Epithelial cell of esophagus (primary cell): ENCODE measurements at places on chromosomes 5 and 9.
A peak's percentile ranks its signal among the peaks of the same experiment; 100 is the strongest.

GRCh38 chr9:133920471-133920870 lies 71.7 kb downstream of the VAV2 start:
- no peak for DNase-seq

- DNase-seq, result no peak
Observed at GRCh38 chr9:93112116-93112863, 16.3 kb downstream of the CARD19 start.

DNA sequence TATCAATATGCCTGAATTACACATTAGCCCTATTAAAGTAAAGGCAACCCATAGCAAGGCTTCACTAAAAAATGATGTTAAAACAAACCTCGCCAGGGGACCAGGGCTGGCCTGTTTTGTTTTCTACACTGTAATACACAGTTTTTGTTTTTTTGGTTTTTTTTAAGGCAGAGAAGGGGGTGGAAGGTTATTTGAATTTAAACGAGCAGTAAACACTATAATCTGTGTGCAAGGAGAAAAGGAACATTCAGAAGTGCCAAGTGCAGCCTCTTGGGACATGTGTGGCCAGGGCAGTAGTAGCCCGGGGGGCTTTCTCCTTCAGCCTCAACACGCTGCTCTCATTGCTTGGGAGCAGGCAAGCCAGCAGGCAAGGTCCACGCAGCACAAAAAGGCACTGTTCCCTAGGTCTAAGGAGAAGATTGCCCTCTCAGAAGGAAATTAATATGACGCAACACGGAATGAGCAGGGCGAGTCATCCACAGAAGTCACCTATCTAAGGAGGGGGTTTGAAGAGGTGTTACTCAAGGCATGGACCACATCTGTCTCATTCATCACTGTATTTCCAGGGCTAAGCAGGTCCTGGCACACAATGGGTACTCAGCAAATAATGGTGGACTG lies 16.2 kb downstream of the SIL1 start:
- peak; percentile 82 for DNase-seq

DNA sequence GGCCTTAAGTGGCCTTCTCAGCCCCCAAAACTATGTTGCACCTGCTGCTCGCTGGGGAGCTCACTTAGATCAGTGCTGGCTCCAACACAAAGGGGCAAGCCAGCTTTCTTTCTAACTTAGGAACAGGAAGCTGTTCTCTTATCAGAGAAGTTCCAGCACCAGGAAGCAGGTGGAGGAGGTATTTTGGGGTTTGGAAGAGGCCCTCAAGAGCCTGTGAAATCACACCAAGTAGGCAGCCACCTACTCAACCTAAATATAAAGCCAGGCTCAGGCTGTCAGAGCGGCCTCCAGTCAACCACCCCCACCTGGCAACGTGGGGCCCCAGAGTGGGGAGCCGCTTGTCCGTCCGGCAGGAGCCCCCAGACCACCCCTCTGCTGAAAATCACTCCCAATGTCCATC lies 152.8 kb downstream of the OLFM1 start:
- no peak for DNase-seq

DNA sequence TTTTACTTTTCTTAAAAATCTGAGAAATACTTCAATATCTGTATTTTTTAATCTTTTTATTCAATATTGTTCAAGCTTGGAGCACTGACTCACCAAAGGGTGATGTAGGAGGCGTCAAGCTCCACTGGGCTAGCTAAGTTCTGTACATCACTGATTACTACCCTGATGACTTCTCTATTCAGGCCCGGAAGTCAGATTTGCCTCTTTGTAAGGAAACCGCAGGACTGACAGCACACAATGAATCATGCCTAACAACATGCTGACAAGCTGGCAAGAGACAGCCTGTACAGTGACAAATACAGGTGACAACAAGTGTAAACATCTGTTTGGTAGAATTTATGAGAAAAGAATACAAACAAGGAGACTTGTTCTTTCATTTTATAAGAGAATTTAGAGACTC lies 627.9 kb upstream of the RORB start:
- DNase-seq, result peak; percentile 98

DNA sequence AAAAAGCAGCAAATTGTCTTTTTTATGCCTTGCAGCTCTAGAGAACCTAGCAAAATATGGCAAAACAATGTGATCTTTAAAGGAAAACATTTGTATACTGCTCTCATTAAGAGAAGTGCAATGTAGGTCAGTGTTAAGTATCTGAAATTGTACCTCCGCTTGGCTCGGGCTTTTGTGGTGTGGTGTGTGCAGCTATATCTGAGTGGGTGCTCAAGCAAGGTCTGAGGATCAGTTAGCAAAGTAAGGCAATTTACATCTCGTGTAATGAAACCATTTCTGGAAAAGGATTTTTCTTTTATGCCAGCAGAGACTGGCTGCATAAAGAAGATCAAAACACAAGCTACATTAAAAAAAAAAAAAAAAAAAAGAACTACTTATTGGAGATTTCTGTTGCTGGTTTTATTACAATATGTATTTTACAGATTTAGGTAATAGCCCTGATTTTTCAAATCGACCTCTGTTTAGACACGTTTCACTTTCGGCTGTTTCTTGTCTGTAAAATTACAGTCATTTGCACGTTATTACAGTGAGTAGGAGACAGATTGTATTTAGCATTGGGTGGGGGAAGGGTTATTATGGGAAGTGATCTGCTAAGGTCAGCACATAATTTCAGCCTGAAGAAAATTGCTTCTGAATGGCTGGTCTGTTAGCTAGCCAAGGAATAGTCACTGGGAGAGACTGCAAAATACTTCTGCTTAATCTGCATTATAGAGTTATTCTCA lies 7.9 kb upstream of the ZNF608 start:
- no peak for DNase-seq

DNA sequence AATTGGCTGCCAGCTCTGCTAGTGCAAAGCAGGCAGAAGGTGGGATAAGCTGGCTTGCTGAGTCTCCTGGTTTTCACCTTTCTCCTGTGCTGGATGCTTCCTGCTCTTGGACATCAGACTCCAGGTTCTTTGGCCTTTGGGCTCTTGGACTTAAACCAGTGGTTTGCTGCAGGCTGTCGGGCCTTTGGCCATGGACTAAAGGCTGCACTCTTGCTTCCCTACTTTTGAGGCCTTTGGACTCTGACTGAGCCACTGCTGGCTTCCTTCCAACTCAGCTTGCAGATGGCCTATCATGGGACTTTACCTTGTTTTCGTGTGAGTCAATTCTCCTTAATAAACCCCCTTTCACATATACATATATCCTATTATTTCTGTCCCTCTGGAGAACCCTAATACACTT lies 1293.9 kb upstream of the CDH6 start:
- no peak for DNase-seq

- DNase-seq, result peak; percentile 17
Observed at GRCh38 chr9:117021906-117022305, 334.8 kb downstream of the TRIM32 start.

- peak; percentile 69 for DNase-seq
Observed at GRCh38 chr5:133895979-133896845, 72.2 kb downstream of the C5orf15 start.

- DNase-seq, result peak; percentile 43
Observed at GRCh38 chr5:96141749-96142148, 180.1 kb upstream of the ELL2 start.

- no peak for DNase-seq
Observed at GRCh38 chr5:28914297-28914696, 1875.9 kb upstream of the CDH9 start.

- DNase-seq, result peak; percentile 85
Observed at GRCh38 chr5:87113861-87114260, 153.8 kb upstream of the RASA1 start.

- DNase-seq, result no peak
Observed at GRCh38 chr5:89537800-89538199, 654.8 kb upstream of the MEF2C start.

- peak; percentile 67 for DNase-seq
Observed at GRCh38 chr5:130605234-130605633, 559.8 kb downstream of the HINT1 start.

DNA sequence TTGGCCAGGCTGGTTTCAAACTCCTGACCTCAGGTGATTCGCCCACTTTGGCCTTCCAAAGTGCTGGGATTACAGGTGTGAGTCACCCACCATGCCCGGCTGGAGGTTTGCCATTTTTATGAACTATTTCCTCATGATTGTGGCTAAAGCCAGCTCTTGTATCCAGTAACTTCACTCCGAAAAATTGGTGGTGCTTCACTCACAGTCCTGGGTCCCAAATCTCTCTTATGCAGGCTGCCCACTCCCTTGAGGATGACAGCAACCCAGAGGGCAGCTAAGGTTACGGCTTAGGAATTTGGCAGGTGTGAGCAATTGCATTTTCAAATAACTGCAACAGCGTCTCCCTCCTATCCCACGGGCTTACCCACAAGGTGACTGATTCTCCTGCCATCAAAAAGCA lies 23.4 kb upstream of the FUBP3 start:
- peak; percentile 75 for DNase-seq

DNA sequence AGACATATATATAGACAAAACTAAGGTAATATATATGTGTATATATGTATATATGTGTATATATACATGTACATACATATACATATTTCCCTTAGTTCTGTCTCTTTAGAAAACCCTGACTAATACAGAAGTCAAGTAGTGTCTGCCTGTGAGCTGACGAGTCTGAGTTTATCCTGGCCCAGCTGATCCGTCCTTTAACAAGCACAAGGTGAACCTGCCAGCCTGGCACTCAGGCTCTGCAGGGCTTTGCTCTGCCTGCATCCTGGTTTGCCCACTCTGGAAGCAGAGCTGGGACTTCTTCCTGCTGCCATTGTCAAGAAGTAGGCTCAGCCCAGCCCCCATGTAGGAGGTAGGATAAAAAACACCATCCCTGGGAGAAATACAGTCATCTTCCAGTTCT lies 388.0 kb downstream of the ICE1 start:
- DNase-seq, result no peak

- peak; percentile 23 for DNase-seq
Observed at GRCh38 chr5:72860499-72860898, 44.0 kb downstream of the TNPO1 start.

- peak; percentile 17 for DNase-seq
Observed at GRCh38 chr9:119368681-119369581, at the start of gene BRINP1. Gene BRINP1, minus strand, starts transcription at chr9:119369435. Its CDS starts 56,080 bp downstream, at chr9:119313355.

GRCh38 chr5:77936365-77936693 lies 160.2 kb upstream of the TBCA start:
- no peak for DNase-seq

GRCh38 chr5:74290634-74291241 lies 349.8 kb downstream of the ENC1 start:
- DNase-seq, result no peak

- no peak for DNase-seq
Observed at GRCh38 chr9:131997076-131997475, 82.6 kb downstream of the MED27 start.

GRCh38 chr5:10365782-10366181 lies 12.3 kb downstream of the MARCHF6 start:
- no peak for DNase-seq
